ENCODE measurements at places on chromosomes 5 and 9.
A peak's percentile ranks its signal among the peaks of the same experiment; 100 is the strongest.

DNA sequence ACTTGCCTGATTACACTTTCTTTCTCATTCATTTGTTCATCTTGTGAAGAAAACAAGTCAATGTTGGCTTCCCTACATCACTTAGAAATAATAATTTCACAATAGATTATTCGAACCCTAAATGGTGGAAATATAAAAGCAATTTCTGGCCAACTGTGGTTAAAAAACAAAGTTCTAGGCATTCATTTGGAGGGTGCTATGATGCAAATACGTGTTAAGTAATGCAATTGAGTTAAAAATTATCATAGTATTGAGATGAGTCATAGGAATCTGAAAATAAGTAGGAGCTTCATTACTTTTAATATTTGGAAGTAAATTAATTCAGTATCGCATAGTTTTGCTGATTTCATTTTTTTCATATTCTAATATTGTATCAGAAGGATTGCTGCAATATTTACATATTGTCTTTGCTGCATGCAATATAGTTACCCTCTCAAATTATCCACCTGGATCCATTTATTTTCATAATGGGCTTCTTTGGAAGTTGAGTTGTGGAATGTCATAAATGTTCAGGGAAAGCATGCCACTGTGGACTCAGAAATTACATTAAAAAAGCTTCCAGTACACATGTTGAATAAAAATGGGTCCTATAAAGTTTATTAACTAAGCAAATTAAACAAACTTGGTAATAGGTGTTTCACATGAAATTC, 647.7 kb upstream of the WWC1 start:
- no peak for DNase-seq

DNA sequence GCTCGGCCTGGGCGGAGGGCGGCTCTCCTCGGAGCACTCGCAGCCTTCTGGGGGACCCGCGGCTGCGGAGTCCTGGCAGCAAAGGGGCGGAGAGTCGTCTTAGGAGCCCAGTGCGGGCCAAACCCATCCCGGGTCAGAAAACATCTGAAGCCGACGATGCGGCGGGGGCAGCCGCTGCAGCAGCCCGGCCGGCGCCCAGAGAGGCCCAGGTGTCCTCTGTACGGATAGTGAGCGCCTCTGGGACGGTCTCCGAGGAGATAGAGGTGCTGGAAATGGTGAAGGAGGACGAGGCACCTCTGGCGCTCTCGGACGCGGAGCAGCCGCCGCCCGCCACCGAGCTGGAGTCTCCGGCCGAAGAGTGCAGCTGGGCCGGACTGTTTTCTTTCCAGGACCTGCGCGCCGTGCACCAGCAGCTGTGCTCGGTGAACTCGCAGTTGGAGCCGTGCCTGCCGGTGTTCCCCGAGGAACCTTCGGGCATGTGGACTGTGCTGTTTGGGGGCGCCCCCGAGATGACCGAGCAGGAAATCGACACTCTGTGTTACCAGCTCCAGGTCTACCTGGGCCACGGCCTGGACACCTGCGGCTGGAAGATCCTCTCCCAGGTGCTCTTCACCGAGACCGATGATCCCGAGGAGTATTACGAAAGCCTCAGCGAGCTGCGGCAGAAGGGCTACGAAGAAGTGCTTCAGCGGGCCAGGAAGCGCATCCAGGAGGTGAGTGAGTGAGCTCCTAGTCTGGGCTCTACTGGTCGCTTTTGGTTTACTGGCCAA, 1.2 kb downstream of the JMY start:
- no peak for DNase-seq

DNA sequence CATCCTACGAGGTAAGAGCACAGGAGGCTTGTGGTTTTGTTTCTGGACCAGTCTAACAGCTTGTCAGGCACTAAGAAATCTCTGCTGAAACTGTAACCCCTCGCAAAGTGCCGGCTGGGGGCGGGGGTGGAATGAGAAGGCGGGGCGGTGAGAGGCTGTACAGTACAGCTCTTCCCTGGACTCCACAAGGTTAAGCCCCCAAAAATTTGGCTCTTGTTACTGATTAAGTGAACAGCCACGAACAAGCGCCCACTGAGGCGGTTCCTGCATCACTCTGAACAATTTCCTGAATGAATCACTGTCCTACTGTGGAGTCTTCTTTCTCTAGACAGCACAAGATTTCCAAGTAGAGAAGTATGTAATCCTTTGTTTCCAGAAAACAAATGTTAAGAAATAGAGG, 6.8 kb downstream of the FBP2 start:
- DNase-seq = no peak

DNA sequence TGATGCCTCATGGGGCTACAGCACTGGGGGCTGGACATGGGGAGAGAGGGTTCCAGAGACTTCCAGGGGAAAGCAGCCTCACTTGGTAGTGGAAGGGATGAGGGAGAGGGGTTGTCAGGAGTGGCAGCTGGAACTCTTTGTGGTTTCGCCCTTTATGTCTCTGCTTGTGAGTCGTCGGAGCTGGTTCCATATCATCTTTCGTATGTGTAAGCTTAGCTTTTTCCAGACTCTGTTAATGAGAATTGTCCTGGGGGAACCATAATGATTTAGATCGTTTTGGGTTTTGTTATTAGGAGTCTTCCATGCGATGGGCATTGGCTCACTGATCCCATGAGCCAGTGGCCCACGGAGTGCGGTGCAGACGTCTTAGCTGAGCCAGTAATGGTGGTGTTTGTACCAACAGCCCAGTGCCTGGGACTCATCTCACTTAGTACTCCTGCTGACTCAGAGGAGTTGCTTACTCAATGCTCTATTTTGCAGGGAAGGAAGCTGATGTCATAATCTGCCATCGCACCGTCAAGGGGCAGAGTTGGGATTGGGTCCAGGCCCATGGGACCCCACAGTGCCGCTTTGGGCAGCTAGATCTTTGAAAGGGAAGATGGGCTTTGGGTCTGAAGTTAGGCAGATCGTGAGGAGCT, 48.5 kb downstream of the NEK6 start:
- DNase-seq = peak; percentile 90

DNA sequence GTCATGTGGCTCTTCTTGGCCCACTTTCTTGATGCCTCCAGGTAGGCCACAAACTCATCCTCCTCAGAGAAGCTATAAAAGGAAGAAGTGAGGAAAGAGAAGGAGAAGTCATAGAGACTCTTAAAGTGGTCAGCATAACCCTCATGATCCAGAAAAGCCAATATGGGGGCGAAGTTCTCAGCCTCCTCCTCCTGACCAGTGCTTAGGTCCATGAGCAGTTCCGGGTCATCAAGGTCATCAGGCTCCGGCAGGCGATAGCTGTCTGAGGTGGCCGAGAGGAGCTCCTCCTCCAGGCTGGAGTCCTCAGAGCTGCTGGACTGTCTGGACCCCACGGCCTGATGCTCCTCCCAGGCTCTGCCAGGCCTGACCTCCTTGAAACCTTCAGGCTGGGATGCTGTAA, 34.7 kb downstream of the SH3TC2 start:
- DNase-seq = no peak

DNA sequence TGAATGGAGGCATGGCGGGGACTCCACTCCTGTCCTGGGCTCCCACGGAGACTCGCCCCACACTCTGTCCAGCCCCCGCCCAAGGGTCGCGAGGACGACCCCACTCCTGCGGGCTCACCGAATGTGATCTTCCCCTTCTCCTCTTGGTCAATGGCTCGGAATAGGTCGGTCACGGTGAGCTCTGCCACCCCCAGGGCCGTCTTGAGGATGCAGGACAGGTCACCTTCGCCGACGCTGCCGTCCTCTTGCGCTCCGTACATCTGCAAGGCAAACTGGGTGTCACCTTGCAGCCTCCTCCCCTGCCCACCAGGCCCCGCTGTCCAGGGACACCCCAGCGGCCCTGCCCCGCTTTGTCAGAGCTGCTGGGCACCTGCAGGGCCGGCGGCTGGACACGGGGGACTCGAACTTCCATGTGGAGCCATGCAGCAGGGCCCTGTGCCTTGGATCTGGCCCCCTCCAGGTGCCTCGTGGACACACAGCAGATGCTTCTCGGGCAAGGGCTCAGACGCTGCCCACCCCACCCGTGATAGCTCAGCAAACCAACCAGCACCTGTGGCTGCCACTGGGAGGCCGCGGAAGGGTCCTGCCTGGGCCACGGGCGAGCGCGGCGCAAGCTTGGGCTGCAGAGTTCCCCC, 21.5 kb upstream of the SLC6A3 start:
- no peak for DNase-seq

GRCh38 chr9:114051281-114051680, 26.8 kb downstream of the AMBP start:
- no peak for DNase-seq

GRCh38 chr5:150595466-150596031, 44.9 kb upstream of the SYNPO start:
- DNase-seq = no peak

DNA sequence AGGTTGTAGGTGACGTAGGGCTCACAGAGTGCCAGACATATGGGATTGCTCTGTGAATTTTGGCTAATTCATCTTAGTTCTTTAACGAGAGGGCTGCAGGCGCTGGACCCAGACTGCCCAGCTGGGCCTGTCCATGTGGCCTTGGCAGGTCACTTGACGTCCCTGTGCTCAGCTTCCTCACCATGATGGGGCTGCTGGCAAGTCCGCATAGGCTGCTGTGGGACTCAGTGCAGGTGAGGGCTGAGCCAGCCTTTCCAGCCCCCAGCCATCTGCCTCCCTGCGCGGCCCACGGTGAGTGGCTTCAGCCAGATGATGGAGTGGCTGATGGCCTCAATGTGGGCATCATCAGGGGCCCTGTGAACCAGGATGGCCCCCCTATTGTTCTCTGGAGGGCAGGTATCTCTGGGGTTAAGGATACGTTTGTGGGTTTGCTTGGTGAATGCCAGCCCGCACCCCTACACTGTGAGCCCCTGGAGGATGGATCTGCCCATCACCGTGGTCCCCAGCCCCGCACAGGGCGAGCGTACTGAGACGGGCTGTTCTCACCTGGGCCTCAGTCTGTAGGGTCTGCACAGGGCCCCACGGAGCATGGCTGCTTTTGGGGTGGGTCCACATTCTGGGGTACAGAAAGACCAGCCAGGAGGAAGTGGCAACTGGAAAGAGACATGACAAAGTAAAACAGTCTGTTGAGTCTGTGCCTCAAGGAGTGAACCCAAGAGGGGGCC, 3.7 kb downstream of the CARD19 start:
- DNase-seq = no peak

- no peak for DNase-seq
Observed at GRCh38 chr9:37002036-37002412, 32.0 kb downstream of the PAX5 start.

DNA sequence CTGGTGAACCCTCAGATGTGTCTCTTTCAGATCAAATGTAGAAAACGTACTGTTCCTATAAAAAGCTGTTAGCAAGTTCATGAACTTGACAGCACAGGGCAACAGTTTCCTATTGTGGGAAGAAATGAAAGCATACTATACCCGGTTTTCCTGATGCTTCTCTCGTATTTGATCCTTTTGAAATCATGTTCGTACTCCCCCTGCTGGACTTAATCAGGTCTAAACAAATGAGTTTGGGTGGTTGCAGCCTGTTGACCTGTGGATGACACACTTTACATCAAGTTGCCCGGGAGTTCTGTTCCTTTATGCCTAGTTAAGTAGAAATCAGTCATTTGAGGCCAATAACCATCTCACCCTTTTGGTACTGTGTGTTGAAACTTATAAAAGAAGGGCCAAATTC, 1992.3 kb downstream of the MAT2B start:
- DNase-seq = peak; percentile 24

DNA sequence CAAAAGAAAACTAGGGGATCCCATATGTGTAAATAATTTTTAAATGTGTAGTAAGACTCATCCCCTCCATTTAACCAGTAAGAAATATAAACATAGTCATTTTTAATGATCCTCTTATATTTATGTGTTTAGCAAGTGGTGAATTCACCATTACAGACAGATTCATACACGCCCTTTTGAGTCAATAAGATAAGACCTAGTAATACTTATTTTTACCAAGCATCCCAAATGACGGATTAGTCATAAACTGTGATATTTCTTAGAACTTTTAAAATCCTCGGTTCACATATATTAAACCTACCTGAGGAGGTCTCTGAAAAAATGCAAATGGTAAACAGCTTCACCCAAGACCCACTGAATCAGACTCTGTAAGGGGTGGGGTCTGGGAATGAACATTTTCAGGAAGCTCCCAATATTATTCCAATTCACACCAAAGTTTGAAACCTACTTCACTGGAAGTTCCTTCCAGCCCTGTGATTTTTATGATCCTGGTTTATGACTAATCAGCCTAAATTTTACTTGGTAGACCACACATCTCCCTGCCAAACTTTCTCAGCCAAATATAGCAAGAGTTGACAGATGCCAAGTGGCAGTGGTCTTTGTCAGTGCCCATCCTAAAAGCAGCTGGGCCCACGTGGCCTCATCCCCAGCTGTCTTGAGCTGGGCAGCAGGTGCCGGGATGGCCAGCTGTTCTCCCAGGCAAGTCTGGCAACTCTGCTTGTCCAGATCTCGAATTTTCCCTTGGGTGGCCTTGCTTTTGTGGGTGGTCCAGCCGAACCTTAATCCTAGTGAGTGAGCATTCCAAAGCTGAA, 559.0 kb upstream of the RGMB start:
- DNase-seq = no peak

All from RCC 7860 (cell line).